ENCODE measurements at places on chromosomes 11 and 22.
A peak's percentile ranks its signal among the peaks of the same experiment; 100 is the strongest.

- no peak for DNase-seq
Measured at GRCh38 chr11:44709966-44710365, 16.8 kb upstream of the TSPAN18 start.

DNA sequence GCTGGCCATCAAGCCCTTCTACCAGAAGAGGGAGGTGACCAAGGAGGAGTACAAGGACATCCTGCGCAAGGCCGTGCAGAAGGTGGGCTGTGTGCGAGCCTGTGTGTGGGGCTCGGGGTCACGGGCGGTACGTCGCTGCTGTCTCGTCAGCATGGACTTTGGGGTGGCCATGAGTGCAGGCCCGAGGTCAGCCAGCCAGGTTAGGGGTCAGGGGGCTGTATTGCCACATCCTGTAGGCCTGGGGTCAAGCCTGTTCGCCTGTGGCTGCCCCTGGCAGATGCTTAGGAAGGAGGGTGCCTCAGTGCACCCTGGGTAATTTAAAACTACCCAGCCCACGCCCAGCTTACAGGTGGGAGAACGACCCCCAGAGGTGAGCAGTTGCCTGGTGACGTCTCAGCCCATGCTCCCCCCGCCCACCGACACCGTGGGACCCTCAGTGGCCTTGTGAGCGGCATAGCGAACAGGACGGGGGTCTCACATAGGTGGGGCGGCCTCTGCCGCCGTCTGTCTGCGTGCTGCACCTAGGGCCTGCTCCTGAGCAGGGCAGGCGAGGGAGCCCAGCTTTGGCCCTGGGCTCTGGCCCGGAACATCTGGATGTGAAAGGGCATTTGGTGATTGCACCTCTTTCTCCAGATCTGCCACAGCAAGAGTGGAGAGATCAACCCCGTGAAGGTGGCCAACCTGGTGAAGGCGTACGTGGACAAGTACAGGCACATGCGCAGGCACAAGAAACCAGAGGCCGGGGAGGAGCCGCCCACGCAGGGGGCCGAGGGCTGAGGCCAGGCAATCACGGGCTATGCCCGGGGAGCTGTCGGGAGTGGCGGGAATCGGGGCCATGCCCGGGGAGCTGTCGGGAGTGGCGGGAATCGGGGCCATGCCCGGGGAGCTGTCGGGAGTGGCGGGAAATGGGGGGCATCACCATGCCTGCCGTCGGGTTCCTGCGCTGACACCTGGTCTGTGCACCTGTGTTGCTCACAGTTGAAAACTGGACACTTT is 4.5 kb downstream of the IRF7 start:
- DNase-seq, result no peak

GRCh38 chr11:47923667-47924066 is 56.7 kb upstream of the PTPRJ start:
- no peak for DNase-seq

DNA sequence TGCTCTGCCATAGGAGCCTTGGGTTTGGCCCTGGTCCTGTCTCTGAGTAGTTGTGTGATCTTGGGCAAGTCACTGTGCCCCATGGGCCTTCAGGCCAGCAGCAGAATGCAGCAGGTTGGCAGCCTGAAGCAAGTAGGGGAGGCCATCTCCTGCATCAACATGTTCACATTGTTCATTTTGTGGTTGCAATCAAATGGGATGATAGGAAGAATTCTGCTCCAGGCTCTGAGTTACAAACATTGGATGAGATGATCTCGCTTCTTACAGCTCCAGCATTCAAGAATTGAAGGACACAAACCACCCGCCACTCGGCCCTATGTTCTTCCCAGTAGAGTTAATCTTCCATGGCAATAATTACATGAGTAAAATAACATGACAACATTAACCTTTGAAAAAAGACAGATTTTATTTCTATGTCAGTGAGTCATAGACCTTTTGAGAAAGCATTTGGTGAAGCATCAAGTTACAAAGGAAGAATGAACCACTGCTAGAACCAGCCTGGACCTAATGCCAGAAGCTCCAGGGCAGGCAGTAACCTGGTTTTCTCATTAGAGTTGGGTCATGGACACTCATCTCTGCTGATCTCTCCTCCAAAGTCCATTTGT is 308.3 kb upstream of the NCAM1 start:
- DNase-seq, result no peak

- DNase-seq, result no peak
Measured at GRCh38 chr11:12247543-12248254, 129.7 kb upstream of the PARVA start.

DNA sequence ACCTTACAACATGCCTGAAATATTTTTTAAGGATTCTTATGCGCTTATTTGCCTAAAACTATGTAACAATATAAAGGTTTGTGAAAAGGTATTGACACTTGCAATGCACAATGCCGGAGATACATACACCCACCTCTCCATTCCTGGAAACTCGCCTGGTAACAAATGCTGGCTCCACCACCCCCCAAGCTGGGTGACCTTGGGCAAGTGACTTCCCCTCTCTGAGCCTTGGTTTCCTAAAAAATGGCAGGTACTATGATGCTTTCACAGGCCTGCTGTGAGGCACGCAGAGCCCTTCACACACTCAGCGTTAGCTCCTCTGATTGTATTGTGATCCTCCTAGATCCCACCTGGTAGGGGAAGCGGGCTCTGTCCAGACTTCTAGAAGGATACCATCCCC is 2.3 kb downstream of the GAL3ST1 start:
- no peak for DNase-seq

GRCh38 chr11:70302419-70302752 is 31.9 kb downstream of the PPFIA1 start:
- peak; percentile 97 for DNase-seq

- DNase-seq, result no peak
Measured at GRCh38 chr11:117572671-117573070, 224.3 kb downstream of the DSCAML1 start.

- no peak for DNase-seq
Measured at GRCh38 chr11:134460881-134461280, 48.8 kb upstream of the B3GAT1 start.

DNA sequence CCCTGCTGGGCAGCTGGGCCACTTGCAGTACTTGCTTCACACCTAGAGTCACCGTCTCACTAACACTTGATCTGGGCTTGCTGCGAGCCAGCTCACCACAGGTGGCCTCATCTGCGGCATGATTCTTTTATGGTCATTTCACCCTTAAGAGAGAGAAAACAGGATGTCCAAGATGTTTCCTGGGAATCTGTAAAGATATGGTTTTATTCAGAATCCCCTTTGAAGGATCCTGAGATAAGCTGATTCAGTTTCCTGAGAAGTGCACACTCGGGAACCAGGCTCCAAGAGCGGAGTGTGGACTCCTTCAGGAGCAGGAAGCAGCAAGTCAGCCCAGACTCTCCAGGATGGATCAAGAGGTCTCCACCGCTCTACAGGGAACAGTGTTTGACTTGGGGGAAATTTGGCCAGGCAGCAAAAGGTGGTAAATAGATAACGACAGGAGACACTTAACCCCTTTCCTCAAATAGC is 21.8 kb upstream of the TP53AIP1 start:
- DNase-seq, result no peak

DNA sequence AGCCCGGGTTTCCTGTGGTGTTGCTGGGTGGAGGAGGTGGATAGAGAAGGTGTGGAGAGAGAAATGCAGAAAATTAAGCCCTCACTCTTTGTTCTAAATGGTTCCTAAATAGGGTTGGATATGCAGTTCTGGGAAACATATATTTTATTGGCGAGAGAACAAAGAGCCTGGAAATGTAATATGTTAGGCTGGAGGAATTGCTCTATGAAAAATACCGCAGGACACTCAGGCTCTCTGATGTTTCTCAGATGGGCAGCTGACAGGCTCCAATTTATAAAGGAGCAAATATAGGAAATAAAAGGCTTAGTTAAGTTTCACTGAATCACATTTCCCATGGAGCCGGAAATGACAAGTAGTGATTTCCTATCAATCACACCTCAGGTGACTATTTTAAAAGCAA is 428.0 kb downstream of the TMEM135 start:
- no peak for DNase-seq

GRCh38 chr22:19565382-19566278 is 41.4 kb upstream of the CLDN5 start:
- DNase-seq, result no peak

GRCh38 chr11:84855508-84856245 is 771.5 kb downstream of the DLG2 start:
- DNase-seq, result no peak

DNA sequence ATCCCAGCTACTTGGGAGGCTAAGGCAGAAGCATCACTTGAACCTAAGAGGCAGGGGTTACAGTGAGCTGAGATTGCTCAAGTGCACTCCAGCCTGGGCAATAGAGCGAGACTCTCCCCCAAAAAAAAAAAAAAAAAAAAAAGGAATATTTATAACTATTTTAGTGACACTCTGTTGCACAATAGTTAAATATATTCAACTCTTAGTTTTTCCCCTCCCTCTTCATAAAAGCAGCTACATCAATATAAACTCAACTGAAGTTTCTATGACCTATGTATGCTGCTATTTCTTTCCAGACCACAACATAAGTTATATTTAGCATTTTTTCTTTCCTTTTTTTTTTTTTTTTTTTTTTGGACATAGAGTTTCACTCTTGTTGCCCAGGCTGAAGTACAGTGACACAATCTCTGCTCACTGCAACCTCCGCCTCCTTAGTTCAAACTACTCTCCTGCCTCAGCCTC is 19.2 kb downstream of the CELF1 start:
- no peak for DNase-seq

DNA sequence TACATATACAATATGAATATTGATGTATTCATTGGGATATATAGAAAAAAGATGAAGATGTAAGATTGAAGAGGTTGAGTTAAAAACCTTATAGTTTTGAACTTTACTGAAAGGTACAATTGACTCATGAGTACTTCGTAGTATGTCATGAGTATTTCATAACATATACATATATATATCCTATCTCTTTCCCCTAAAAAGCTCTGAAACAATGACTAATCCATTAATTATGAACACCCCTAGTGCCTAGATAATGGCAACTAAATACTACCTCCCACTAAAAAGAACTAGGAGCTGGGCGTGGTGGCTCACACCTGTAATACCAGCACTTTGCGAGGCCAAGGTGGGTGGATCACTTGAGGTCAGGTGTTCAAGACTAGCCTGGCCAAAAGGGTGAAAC is 31.5 kb downstream of the SLC35F2 start:
- no peak for DNase-seq

DNA sequence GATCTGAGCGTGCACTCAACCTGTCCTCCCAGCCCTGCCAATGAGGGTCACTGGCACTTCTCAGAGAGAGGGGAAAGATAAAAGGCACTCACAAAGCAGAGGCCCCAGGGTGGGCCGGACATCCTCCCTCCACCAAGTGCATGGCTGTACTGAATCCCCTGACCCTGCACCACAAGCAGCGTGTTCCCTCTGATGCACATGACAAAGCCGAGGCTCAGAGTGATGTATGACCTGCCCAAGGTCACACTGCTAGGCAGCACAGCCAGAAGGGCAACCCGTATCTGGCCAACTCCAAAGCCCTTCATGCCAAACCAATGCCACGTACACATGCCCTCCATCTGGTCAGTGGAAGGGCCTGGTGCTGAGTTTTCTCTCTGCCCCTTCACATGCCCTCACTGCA is 22.1 kb downstream of the SPATA19 start:
- no peak for DNase-seq

DNA sequence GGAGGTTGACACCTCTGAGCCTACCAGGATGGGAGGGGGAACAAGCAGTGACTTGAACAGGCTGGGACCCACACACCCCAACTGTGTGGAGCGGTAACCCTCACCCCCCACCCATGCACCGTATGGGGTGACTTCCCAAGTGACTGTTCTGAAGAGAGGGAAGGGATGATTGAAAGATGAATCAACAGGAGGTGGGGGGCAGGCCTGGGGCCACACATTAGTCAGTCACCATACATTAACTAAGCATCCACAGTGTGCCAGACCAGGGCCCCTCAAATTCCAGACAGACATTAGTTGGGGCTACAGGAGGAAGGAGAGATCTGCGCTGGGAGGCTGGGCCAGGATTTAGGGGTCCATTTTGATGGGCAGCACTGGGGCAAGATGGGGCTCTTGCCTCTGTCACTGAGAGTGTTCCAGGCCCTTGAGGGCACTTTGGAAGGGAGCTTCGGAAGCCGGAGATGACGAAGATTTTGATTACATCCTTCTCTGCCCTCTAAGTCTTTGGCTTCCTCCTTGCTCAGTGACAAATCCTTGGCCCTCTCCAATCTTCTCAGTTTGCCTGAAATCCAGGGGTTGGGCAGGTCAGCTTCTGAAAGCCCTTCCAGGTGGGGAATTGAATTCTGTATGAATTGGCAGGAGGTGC is 966 bp downstream of the SMTN start:
- DNase-seq, result no peak

- no peak for DNase-seq
Measured at GRCh38 chr22:17855572-17856290, 81.5 kb upstream of the BID start.

GRCh38 chr11:67998150-67999045 is 5.5 kb downstream of the UNC93B1 start:
- DNase-seq, result no peak

GRCh38 chr11:116428638-116428975 is 344.2 kb downstream of the BUD13 start:
- DNase-seq, result no peak

DNA sequence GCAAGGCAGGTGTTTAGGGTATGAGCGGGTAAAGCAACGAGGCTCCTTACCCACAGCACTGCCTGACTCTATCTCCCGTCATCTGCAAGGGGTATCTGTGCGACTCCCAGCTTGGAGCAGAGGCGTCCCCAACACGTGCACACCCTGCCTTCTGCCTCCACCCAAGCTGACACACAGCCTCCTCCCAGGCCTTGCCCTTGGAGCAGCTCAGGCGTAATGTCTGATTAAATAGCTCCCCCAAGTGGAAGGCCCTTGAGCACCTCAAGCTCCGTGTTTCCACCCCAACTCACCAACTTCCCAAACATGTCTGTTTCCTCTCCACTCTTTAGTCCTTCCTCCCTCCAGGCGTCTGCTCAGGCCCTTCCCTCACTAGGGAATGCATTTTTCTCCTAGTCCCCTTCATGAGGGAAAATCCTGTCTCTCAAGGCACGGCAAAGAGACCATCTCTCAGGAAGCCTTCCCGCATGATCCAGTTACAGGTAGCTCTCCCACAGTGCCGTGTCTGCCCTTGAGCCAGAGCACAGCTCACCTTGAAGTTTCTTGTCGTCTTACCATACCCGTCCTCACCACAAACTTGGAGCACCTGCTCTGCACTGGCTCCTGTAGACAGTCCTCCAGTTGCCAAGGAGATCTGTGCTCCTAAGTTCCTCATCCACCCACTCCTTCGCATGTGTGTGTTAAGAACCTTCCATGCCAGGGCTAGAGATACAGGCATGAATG is 15.8 kb downstream of the CYB5R2 start:
- peak; percentile 78 for DNase-seq

- DNase-seq, result peak; percentile 68
Measured at GRCh38 chr11:72848846-72849466, 34.7 kb downstream of the ATG16L2 start.

DNA sequence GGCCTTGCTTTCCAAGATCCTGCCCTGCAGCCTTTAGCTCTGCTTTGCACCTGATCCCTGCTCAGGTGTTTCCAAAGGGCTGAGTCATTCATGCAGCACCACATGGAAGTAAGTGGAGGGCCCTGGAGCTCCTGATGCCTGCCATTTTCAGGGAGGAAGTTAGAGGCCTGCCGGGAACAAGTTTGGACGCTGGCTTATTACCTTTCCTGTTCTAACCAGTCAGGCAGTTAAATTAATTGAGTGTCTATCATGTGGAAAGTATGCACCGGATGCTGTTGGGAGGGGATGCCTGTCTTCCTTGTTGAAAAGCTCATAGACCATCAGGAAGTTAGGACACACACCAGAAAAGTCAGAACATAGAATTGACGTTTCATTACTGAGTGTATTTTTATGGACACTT is 73.7 kb upstream of the PLET1 start:
- no peak for DNase-seq

- peak; percentile 42 for DNase-seq
Measured at GRCh38 chr11:130583801-130584211, 135.4 kb downstream of the ADAMTS15 start.

Measured in SK-MEL-5 (cell line).